A172 (cell line): ENCODE measurements at places on chromosomes 6 and 20. TPM values are rescaled to one million over a fixed set of nuclear protein-coding genes. Genes with fewer than 3 reads are reported as not detected.

The SPTLC3 gene
- 1.5 and 3.8 TPM in 2 replicates for total RNA-seq

DNA sequence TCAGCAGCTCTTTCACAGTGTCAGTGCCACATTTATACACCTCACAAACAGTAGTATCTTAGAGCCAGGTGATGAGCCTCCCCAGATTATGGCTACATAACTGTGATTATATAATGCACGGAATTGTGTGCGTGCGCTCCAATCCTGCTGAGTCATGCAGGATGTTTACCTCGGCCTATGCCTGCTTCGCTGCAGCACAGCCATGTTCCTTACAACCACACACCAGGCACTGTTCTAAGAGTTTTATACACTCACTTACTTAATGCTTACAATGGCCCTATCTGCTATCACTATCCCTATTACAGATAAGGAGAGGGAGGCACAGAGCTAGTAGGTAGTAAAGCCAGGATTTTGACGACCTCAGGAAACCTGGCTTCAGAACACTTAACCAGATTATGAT is 7.3 kb downstream of the ZKSCAN3 start:
- no peak for DNase-seq

The PAK1IP1 gene
- total RNA-seq, result 34.7 and 45.3 TPM in 2 replicates

- DNase-seq, result peak; percentile 68
Observed at GRCh38 chr6:85865420-85866369, 223.0 kb upstream of the SYNCRIP start.

- DNase-seq, result peak; percentile 36
Observed at GRCh38 chr6:154602708-154603107, 92.2 kb upstream of the CNKSR3 start.
